HEK293T (cell line): ENCODE measurements at places on chromosomes 2 and 18.

GRCh38 chr2:169585673-169586072, 1.5 kb downstream of the PPIG start:
- no peak for DNase-seq

DNA sequence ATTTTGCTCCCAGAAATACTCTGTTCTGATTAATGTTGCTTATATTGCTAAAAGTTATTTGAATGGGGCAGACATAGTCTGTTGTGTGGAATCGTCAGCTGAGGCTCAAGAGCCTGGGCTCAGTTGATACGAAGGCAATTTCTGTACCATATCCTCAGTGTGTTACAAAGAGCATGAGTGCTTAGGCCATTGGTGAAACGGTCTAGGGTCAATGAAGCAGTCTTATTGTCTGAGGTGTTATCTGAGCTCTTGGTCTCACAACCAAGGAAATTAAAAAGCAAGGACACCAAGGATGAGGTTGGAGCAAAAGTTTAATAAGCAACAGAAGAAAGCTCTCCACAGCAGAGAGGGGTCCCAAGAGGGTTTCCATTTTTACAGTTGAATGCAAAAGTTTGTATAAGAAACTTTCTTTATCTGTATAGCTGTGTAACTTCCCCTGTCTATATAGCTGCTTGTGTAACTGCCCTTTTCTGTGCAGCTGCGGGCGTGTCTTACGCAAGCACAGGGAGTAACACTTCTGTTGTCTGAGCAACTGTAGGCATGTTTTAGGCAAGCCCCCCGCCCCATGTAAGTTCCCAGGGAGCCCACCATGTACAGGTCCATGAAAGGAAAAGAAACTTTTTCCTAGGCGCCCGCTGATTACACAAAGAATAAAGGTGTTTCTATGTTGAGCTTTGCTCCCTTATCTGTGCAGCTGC, 40.6 kb upstream of the DSC1 start:
- no peak for DNase-seq

DNA sequence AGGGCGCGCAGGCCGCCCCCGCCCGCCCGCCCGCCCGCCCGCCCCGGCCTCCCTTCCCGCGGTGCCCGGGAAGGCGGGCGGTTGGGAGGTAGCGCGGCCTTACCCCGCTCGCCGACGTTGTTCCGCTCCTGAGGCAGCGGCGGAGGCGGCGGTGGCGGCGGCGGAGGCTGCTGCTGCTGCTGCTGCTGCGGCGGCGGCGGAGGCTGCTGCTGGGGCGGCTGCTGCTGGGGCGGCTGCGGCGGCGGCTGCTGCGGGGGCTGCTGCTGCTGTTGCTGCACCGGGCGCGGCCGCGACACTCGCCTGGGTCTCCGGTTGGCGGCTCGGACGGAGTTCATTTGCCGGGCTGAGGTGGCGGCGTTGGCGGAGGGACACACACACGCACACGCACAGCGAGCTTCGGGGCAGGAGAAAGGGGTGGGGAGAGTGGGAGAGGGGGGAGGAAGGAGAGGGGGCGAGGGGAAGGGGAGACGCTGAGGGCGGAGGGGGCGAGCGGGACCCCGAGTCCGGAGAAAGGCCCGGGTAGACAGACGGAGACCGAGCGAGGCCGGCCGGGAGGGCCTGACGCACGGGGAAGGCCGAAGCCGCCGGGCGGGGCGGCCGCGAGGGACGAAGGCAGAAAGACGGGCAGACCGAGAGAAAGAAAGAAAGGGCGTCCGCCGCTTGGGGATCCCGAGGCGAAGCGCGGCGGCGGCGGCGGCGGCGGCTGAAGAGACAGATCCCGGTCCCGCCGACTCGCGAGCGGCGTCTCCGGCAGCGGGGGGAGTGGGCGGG, 727 bp downstream of the FBXO11 start:
- peak; percentile 32 for DNase-seq

DNA sequence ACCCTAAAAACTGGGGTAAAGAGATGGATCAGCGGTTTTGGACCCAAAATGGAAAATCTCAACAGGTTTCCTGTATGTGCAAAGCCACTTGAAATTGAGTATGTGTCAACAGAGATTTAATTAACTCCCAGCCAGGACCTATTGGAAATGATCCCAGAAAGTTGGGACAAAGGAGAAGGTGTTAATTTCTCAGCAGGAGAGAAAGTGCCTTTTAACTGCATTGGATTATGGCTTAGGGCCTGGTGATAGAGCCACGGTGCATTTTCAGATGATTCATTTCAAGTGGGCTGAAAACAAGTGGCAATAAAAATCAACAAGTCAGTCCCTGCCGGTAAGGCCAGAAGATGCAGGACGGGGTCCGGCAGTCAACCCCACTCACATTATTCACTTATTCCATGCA, 80.2 kb upstream of the BCL11A start:
- DNase-seq: no peak

GRCh38 chr2:207148020-207148419, 17.7 kb downstream of the KLF7 start:
- DNase-seq: no peak

- no peak for DNase-seq
These were observed 191.2 kb downstream of the LRRTM1 start for GRCh38 chr2:80113399-80113798.

DNA sequence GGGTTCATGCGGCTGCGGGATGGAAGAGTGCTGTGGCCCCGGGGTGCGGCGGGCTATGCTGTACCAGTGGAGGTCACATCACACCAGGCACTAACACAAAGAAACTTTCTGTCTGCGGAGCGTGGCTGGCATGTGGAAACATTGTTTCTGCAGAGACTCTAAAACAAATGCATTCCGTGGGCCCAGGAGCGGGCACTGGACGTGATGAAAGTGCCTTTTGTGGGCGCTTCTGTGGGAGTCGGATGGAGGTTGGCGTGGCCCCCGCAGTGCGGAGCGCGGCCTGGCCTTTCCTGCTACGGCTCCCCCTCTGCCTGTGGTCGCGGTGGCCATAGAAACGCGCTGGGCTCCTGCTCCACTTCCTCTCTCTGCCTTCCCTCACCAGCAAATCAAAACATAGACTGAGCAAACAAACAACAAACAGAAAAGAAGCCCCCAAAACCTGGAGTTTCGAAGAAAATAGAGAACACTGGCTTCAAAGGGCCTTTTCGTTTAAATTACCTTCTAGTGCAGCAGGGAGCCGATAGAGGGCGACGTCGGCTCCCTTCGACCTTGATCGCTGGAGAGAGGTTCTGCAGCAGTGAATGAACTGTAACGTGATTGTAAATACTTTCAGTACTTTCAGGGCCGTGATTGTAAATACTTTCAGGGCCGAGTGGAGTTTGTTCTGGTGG, 51.4 kb downstream of the KIF5C start:
- DNase-seq: peak; percentile 68

GRCh38 chr2:64354857-64355680, 98.9 kb upstream of the LGALSL start:
- no peak for DNase-seq

DNA sequence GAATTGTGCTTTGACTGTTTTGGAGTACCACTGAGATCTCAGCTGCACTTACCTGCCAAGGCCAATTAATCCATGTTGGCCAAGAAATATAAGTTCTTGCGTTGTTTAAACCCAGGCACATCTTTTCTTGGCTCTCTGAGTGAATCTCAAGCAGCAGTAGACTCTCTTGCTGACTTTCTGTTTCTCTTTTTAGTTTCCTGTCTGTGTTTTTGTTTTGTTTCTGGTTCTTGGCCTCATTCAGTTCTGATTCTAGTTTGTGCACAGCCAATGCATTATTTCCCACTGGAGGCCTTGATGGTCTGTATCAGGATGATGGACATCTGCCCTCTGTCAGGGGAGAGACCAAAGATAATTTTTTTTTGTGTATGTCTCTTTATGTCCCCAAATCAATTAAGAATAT, 379.4 kb downstream of the CDH2 start:
- DNase-seq: no peak

DNA sequence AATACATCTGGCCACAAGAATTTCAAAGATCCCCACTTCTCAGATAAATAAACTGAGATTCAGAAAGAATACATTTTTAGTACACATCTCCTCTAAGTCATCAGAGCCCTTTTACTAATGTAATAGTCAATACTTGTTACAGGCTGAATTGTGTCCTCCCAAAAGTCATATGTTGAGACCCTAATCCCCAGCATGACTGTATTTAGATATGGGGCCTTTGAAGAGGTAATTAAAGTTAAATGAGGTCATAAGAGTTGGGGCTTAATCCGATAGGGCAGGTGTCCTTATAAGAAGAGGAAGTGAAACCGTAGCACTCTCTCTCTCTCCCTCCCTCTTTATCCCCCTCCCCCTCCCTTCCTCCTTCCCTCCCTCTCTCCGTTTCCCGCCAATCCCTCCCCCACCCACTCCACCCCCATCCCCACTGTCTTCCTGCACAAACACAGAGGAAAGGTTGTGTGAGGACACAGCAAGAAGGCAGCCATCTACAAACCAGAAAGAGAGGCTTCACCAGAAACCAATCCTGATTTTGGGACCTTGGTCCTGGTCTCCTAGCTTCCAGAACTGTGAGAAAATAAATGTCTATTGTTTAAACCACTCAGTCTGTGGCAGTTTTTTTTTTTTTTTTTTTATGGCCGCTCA, 66.6 kb upstream of the ZNF397 start:
- no peak for DNase-seq

- DNase-seq: no peak
These were observed 651 bp upstream of the STAM2 start for GRCh38 chr2:152176113-152176714.

GRCh38 chr2:157326698-157327097, 1.1 kb upstream of the ERMN start:
- DNase-seq: no peak
